Activated CD4-positive, alpha-beta memory T cell treated with anti-CD3 and anti-CD28 coated beads for 36 hours (primary cell): ENCODE measurements at places on chromosomes 16 and 17. TPM values are rescaled to one million over a fixed set of nuclear protein-coding genes. Genes with fewer than 3 reads are reported as not detected.

The TPPP3 gene
- total RNA-seq: not detected

The PRSS27 gene
- total RNA-seq: 1.6 TPM

- no peak overlapping the region for H3K4me3 ChIP-seq
Measured at GRCh38 chr17:32771396-32771795, 105.5 kb downstream of the MYO1D start.

GRCh38 chr16:83947642-83948234 lies 5.3 kb upstream of the OSGIN1 start:
- H3K27me3 ChIP-seq: no peaks in the 10 kb centered on the region
- H3K36me3 ChIP-seq: no peaks in the 10 kb centered on the region
- H3K27ac ChIP-seq: no peak overlapping the region
- peaks cover 4% of the 10 kb centered on the region for H3K4me1 ChIP-seq
- no peak overlapping the region for H3K4me3 ChIP-seq

GRCh38 chr17:15388356-15389041 lies 47.1 kb upstream of the TEKT3 start:
- H3K36me3 ChIP-seq: no peaks in the 10 kb centered on the region
- H3K27me3 ChIP-seq: peaks cover 12% of the 10 kb centered on the region
- no peak overlapping the region for H3K4me3 ChIP-seq
- no peaks in the 10 kb centered on the region for H3K4me1 ChIP-seq
- no peak for DNase-seq
